Ammon's horn (tissue), 1 donor: ENCODE measurements at places on chromosomes 2 and 18.

DNA sequence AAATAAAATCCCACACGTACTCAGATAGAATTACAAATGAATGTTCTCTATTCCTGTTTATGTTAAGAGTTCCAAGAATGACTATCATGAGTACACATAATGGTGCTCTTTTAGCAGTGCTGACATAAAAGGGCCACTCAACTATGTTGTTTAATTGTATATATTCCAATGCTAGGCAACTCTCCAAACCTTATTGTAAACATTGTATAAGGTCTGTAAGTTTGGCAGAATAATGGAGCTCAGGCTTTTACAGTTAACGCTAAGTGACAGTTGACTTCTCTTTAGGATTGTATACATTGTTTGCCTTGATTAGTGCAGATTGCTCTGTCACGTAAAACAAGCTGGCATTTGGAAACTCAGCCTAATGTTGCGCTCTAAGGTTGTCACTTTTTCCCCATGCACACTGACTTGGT lies 20.8 kb downstream of the RBMS1 start:
- DNase-seq: no peak

DNA sequence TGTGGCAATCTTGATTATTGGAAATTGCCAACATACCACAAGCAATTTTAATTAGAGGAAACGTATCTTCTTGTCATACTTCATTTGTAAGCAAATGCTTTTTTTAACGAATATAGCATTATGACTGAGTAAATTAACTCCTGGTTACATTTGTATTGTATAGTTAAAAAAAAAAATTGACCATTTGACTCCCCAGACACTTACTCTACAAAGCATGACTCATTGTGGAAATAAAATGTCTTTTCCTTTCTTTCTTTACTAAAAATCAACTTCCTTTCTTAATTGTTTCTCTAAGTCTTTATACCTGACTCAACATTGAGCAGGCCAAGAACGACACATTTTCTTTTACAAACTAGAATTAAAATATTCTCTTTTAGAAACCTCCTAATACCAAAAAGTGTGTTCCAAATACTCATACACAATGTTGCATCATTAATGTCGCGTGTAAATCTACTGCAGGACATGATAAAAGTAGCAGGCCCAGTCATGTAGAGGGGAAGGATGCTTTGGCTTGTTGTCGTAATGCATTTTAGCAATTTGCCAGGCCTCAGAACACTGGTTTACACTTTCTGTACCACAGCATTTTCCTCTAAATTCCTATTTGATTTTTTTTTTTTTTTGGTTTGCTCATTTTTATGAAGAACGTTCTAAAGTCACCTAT lies 349.6 kb upstream of the KCNH7 start:
- DNase-seq: no peak

GRCh38 chr2:62489162-62489561 lies 16.8 kb downstream of the TMEM17 start:
- DNase-seq: peak; percentile 50

- no peak for DNase-seq
Measured at GRCh38 chr2:45332567-45332966, 278.5 kb downstream of the SRBD1 start.

DNA sequence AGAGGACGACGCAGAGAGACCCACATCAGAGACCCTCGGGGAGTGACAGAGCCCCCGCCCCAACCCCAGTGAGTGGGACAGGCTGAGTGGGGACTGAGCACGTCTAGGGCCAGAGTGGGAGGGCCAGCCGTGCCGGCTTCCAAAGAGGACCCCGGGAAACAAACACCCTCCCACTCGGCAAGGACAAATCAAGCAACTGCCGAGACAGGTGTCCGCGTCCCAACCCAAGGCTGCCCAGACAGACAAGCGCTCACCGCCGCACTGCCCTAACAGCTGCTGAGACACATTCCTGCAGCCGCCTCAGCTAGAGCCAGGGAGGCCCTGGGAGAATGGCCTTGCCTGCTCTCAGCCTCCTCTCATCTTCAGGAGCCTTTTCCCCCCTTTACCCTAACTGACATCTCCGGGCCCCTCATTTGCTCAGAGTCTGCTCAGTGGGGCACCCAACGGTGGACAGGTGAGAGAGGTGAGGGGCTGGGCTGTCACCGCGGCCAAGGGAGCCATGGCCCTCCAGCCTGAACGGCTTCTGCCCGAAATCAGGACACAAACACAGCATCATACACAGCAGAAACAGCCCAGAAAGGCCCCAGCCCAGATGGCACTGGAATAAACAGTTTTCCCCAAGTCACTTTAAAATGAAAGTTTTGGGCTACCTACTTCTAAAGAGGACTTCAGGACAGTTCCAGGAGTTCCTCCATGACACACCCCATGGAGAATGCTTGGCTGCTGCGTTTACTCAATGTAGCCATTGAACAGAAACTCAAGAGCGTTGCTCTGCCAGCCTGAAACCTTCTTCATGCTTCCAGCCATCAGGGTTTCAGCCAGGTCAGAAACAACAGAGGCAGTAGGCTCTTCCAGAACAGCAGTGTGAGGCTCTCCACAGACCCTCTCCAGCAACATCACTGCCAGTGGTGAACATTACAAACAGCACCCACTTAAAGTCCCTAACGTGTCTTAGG lies 23.6 kb downstream of the SLC66A2 start:
- DNase-seq: no peak

DNA sequence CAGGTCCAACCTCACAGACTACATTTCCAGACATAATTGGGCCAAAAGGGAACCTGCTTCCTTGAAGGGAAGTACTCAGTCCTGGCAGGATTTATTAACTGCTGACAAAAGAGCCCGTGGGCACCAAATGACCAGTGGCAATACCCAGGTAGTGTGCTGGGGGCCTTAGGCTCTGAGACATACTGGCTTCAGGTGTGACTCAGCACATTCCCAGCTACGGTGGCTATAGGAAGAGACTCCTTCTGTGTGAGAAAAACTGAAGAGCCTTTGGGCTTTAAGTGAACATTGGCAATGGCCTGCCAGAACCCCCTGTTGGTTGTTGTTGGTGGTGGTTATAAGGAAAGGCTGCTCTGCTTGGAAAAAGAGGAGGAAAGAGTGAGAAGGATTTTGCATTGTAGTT lies 401.8 kb downstream of the KCNJ3 start:
- no peak for DNase-seq

DNA sequence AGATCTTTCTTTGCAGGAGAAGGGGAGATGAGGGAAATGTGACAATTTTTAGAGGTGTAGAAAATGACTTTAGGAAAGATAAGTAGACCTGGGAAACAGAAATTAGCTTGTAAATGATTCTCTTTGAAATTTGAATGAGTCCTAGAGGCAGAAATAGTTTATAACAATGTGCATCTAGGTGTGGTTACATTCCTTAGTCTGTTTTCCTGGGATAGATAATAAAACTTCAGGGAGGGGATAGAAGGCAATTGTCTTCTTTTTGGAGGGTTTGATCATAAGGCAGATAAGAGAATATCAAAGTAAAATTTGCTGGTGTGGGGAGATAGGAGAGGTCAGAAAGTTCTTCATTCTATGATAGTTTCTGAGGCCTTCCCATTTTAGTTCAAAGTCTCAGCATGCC lies 1344.3 kb upstream of the LRRTM1 start:
- DNase-seq: no peak

GRCh38 chr2:167187049-167187727 lies 298.9 kb downstream of the XIRP2 start:
- DNase-seq: no peak

DNA sequence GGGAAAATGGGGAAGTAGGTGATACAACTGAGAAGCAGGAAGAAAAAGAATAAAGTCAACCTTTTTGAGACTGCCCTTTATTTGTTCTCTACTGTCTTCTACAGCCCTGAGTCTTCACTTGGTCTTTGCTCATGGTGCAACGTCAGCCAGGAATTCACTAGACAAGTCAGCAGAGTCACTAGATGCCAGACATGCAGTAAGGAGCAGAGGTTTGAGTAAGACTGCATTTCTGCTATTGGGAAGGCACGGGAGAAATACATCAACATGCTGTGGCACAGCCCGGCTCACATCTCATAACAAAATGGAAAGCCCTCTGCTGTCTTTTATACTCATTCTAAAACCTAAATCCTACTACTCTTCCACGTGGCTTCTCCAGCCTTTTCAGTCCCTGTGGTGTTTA lies 67.1 kb downstream of the PRELID3A start:
- DNase-seq: no peak

GRCh38 chr18:172361-172760 lies 14.0 kb downstream of the USP14 start:
- DNase-seq: no peak

GRCh38 chr2:31212659-31213600 lies 4.4 kb downstream of the CAPN14 start:
- DNase-seq: no peak

DNA sequence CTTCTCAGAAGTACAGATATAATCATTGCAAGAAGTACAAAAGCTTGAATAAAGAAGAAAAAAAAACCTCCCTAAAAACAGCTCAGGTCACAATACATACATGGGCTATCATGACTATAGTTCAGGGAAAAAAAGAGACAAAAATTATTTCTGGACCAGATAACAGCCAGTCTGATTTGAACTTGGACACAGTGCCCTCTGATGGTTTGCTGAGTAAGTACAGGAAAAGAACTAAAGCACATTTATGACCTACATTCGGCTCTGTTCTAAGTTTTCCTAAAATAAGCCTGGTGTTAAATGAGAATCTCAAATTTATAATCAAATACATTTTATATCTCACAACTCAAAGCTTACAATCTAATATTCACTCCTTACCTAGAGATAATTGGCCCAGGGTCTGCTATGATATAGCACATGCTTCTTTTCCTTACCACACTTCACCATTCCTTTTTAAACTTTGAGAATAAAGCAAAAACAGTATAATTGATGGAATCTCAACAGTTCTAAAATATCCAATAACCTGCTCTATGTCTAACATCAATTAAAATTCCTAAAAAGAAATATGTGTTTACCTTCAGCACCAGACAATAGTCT lies 81.1 kb downstream of the RAPH1 start:
- DNase-seq: peak; percentile 78

GRCh38 chr2:99398303-99398702 lies 61.1 kb downstream of the EIF5B start:
- DNase-seq: no peak

GRCh38 chr2:60212181-60212945 lies 341.1 kb downstream of the BCL11A start:
- DNase-seq: no peak
